Activated gamma-delta T cell treated with anti-CD3 and anti-CD28 coated beads, Interleukin-2, amount 50 U/mL, for 16 hours (primary cell): ENCODE measurements at places on chromosomes 3 and 15.

GRCh38 chr3:94114666-94115065 lies 51.8 kb downstream of the NSUN3 start:
- no peak for DNase-seq

DNA sequence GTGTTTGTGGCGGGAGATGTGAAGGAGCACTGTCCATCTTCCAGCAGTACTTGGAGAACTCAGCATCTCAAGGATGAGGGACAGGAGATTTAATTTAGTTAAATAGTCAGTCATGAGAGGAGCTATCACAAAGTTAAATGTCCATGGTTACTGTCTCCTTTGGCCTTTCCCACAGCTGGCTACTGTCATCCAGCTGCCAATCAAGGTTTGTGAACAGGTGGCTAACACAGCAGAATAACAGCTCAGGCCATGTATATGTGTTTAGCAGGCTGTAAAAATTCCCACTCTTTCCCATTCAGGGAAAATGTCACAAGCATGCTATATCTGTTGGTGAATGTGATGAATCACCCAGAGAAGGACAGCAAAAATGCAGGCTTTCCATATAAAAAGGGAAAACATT lies 120.5 kb downstream of the TMEM108 start:
- no peak for DNase-seq

DNA sequence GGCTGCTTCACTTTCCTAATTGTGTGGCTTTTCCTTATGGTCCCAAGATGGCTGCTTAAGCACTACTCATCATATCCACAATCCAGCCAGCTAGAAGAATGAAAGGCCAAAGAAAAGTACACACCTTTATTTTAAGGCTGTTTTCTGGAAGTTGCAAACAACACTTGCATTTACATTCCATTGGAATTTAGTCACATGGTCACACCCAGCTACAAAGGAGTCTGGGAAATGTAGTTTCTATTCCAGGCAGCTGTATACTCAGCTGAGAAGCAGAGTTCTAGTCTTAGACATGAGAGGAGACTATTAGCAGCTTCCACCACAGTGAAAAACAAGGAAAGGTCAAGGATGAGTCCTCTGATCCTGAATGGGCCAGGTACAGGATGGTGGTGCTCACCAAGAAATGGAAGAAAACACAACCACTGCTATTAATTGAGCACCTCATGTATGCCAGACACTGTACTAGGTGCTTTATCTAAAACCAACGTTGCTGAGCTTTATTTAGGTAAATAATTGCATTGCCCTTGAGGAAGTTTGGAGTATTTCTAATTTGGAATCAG lies 28.0 kb upstream of the ATG7 start:
- no peak for DNase-seq

GRCh38 chr3:47197287-47197686 lies 33.4 kb upstream of the SETD2 start:
- no peak for DNase-seq

DNA sequence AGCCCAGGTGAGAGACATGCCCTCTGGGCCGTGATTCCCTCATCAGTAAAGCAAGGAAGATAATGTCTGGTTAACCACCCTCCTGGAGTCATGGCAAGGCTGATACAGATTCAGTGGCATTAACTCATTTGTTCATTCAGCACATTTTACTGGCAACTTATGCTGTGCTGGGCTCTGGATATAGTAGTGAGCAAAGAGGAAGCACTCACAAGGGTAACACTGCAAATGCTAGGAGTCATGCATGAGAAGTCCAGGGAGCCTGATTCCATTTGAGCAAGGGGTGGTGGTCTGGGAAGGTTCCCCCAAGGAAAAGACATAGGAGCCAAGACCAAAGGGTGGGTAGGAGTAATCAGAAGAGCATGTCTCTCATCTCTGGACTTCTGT lies 50.2 kb downstream of the SMAD3 start:
- DNase-seq: no peak

DNA sequence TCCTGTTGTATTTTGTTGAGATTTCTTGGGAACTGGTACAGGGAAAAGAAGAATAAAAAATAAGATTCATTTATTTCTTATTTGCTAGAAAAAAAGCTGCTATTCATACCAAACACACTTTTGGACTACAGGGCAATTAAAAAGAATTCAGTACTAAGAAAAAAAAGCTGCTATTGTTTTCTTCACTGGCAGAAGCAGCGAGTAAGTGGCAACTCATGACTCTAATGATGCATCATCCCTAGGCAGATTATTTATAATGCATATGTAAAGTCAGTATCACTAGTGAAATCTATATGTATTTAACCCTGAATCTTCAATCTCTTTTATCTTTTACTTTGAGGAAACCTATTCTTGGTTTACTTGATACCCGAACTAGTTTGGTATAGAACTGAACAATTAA lies 15.2 kb downstream of the PFN2 start:
- no peak for DNase-seq

DNA sequence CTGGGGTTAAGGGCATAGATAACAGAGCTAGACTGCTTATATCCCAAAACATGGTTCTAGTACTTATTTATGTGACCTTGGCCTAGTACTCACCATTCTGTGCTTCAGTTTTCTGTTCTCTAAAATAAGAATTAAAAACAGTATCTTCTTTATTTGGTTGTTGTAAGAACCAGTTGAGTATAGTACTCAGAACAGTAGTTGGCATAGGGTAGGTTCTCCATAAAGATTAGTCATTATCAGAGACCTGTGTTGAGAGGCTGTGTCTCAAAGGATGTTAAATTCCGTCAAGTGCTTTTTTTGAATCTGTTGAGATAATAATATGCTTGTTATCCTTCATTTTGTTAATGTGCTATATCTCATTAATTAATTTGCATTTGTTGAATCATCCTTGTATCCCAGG lies 47.4 kb upstream of the OSTN start:
- no peak for DNase-seq

- DNase-seq: no peak
Observed at GRCh38 chr3:164641071-164641470, 437.2 kb downstream of the SI start.

GRCh38 chr3:160852856-160853255 lies 96.8 kb downstream of the PPM1L start:
- DNase-seq: no peak

- DNase-seq: no peak
Observed at GRCh38 chr3:63022114-63022513, 146.9 kb upstream of the CADPS start.

DNA sequence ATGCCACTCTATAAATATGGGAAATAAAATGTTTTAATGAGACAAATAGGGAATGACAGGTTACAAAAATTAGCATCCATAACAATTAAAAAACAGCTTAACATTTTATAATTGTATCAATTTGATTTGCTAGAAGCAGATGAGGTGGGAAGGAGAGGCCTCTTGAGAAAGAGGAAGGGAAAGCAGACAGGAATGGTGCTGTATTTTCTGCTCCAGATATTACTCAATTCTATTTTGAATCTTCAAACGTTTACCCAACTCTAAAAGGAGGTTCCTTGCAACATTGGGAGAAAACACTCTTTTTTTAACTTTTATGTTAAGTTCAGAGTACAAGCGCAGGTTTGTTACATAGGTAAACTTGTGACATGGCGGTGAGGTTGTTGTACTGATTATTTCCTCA lies 44.9 kb upstream of the ALDH1A3 start:
- DNase-seq: no peak

GRCh38 chr15:83999396-84000135 lies 236.0 kb upstream of the GOLGA6L4 start:
- DNase-seq: no peak

- no peak for DNase-seq
Observed at GRCh38 chr3:54213907-54214306, 91.6 kb downstream of the CACNA2D3 start.
